Stimulated activated naive CD4-positive, alpha-beta T cell treated with Interleukin-2 at 50 U/mL for 16 hours (primary cell): ENCODE measurements at places on chromosomes 5 and 9.

GRCh38 chr5:119578937-119579336, 50.4 kb upstream of the FAM170A start:
- DNase-seq, result no peak

DNA sequence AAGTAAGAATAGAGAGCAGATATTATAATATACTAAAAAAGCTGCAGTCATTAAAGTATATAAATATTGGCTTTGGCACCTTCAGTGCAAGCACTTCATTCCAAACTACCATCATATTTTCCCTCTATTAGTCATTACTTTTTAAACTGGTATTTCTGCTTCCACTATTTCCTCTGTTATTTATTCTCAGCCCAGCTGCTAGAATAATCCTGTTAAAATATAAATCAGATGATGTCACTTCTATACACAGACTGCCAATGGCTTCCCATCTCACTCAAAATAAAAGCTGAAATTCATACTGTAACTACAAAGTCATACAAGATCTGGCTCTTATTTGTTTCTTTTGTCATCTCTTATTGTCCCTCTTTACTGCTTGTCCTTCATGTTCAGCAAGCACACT, 432.9 kb downstream of the TLE4 start:
- no peak for DNase-seq

- no peak for DNase-seq
These were observed 160.7 kb downstream of the TTC39B start for GRCh38 chr9:15146268-15146700.

- no peak for DNase-seq
These were observed 249.1 kb upstream of the ADCY2 start for GRCh38 chr5:7146886-7147285.

GRCh38 chr5:14713476-14714390, 49.2 kb downstream of the OTULIN start:
- no peak for DNase-seq

DNA sequence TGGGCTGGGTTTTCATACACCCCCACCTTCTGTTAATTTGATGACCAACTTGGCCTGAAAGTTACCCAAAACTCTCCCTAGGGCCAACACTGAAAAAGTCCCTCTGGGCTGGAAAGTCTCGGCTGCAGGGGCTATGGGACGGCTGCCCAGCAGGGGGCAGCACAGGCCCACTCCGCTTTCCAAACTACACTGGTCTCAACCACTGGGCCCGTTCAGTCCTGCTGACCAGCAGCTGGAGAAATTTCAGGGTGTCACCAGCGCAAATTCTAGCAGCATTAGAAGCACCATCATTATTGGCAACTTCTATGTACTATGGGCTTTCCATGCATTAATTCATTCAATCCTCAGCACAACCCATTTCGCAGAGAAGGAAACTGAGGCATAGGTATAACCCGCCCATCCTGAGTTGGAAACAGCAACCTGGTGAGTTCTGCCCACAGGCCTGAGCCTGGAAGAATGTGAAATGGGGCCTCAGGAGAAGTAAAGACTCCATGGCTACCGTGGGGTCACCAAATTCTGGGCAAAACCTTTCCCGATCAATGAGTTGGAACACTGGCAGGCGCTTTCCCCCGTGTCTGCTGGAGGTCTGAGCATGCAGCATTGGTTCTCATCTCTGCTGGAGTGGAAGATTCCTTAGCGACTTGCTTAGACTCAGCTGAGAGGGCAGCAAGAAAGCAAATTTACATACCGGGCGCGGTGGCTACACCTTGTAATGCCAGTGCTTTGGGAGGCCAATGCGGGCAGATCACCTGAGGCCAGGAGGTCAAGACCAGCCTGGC, 9.7 kb downstream of the ORM2 start:
- peak; percentile 42 for DNase-seq

DNA sequence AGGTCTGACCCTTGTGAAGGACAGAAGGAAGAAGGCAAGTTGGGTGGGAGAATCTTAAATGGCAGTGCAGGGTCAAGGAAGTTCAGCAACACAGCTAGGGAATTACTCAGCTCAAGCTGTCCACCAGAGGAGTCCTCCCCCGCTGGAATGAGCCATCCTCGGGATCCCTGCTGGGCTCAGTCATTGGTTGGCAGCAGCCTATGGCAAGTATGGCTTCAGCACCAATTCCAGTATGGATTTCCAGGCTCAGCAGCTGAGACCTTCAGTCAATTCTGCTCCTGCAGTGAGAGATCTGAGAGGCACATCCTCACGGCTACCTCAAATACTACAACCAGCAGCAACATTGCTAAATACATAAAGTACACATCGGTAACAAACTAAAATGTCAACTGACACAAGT, 280.6 kb upstream of the PIK3R1 start:
- DNase-seq, result no peak

GRCh38 chr5:171569065-171569712, 149.7 kb downstream of the FGF18 start:
- no peak for DNase-seq
